ENCODE measurements at places on chromosomes 3 and 15.

GRCh38 chr3:124383051-124383450, 347.2 kb upstream of the UMPS start:
- no peak for DNase-seq

DNA sequence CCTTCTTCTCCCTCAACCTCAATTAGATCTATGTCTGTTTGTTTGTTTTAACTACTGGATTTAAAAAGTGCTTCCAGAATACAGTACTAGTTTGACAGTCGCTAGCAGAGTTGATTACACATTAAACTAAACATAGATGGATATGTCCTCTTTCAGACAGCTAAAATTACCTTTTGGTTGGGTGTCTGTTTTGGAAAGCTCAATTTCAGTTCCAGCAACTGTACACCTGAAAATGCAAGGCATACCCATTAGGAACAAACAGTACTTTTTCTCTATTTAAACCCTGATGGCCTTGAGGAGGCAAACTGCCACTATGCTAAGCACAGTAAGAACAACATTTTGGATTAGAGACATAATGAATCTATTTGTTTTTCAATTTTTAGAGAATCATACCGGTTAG, 234.4 kb downstream of the UNC13C start:
- no peak for DNase-seq

GRCh38 chr15:50767332-50767861, 1.9 kb upstream of the SPPL2A start:
- DNase-seq: no peak

GRCh38 chr3:195178124-195178910, 92.6 kb downstream of the XXYLT1 start:
- DNase-seq: no peak

DNA sequence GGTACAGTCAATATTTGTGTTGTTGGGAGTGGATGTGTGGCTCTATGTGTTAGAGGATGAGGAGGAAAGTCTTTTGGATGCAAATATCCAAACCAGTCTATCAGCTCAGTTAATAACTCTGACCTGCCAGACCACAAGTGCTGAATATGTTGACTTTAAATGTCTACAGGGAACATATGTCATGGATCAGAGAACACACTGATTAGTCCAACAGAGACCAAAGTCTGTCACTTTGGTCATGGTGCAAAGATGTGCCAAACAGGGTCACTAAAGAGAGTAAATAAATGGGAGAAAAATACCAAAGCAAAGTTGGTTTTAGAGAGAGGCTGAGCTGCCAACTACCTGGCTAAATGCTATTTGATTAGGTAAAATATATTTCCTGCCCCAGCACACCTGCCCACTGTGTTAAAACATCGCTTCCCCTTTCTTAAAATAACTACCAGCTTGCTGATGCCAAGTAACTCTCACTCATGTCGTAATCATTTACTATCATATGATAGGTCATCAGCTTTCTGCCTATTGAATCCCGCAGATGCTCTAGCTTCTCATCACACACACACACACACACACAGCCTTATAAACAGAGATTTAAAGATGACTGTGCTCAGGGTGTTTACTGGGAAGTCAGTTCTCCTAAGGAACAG, 173.3 kb downstream of the PDZRN3 start:
- DNase-seq: no peak

GRCh38 chr3:60707452-60708020, 543.7 kb downstream of the FHIT start:
- no peak for DNase-seq

GRCh38 chr3:50617096-50617791, at the start of gene MAPKAPK3:
TSS of gene MAPKAPK3 (plus strand) at chr3:50617151. CDS start at chr3:50617566, 415 bp downstream.
- DNase-seq: no peak

- DNase-seq: no peak
Measured at GRCh38 chr3:98695796-98696195, 67.3 kb upstream of the ST3GAL6 start.

GRCh38 chr15:31262143-31262530, 64.5 kb upstream of the KLF13 start:
- DNase-seq: no peak

DNA sequence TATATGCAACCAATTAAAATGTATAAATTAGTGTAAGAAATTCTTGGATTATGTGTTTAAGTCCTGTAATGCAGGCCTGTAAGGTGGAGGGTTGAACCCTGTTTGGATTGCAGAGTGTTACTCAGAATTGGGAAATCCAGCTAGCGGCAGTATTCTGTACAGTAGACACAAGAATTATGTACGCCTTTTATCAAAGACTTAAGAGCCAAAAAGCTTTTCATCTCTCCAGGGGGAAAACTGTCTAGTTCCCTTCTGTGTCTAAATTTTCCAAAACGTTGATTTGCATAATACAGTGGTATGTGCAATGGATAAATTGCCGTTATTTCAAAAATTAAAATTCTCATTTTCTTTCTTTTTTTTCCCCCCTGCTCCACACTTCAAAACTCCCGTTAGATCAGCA, 65.4 kb upstream of the ACAD9 start:
- no peak for DNase-seq

- no peak for DNase-seq
Measured at GRCh38 chr3:113626503-113627371, 69.7 kb downstream of the USF3 start.

DNA sequence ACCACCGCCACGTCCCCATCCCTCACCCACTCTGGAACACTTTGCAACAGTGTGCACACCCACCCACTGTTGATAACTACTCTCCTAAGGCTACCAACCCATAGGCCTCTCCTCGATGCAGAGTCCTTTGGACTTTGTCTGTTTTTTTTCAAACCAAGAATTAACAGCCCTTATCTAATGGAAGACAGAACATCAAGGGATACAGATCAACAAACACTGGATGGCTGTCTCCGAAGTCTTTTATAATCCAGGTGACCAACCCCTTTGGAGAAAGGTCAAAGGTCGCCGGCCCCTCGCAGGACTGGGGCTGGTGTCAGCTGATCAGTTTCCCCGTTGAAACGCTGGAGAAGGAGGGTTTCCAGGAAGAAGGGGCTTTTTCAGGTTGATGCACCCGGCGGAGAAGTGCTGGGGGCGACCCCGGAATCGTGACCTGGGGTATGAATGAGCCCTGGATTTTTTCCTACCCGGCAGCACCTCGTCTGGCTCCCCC, 532 bp downstream of the B4GALT4 start:
- DNase-seq: no peak

DNA sequence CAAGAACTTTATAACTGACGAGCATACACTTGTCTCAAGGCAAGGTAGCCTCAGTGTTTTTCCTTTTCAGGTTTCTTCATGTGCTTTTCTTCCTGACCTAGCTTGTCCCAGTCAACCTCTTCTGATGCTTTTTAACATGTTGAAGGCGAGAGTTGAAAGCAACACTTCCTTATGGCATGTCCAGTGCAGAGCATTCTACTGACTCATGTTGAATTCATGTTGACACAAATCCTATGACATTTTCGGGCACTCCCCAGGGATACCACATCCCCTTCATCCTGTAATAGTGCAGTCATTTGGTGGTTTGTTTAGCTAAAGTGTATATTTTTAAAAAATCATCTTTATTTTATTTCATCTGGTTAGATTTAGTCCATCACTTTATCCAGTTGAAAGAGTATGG, 75.9 kb upstream of the CBLB start:
- no peak for DNase-seq

GRCh38 chr3:130834476-130834875, 59.4 kb upstream of the ATP2C1 start:
- no peak for DNase-seq

GRCh38 chr3:100789579-100789978, 80.3 kb downstream of the TFG start:
- no peak for DNase-seq

DNA sequence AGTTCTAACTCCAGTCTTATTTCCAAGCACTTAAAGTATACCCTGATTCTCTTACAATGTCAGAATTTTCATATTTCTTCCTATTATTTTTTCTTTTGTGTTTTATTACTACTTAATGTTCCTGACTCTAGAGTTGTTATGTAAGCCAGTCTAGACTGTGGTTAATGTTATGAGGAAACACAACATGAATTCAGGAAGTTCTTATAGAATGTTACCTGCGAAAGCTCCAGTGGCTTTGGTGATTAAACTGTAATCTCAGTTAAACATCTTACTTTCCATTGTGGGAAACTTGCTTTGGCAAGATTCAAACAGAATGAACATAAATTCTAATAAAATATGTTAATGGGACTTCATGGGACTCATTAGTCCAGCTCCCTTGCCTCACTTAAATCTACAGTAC, 36.6 kb upstream of the CHL1 start:
- no peak for DNase-seq

- no peak for DNase-seq
Measured at GRCh38 chr3:106029954-106030626, 161.3 kb upstream of the CBLB start.

GRCh38 chr3:61194892-61195538, 56.2 kb downstream of the FHIT start:
- no peak for DNase-seq

- no peak for DNase-seq
Measured at GRCh38 chr3:133157716-133158115, 119.5 kb downstream of the TMEM108 start.

GRCh38 chr15:66408675-66409282, 22.1 kb downstream of the MAP2K1 start:
- no peak for DNase-seq

- DNase-seq: no peak
Measured at GRCh38 chr3:72690629-72691028, 157.6 kb downstream of the SHQ1 start.

GRCh38 chr3:140470962-140471361, 206.9 kb upstream of the TRIM42 start:
- DNase-seq: no peak

GRCh38 chr15:62067448-62068044, 769 bp downstream of the C2CD4A start:
- no peak for DNase-seq

DNA sequence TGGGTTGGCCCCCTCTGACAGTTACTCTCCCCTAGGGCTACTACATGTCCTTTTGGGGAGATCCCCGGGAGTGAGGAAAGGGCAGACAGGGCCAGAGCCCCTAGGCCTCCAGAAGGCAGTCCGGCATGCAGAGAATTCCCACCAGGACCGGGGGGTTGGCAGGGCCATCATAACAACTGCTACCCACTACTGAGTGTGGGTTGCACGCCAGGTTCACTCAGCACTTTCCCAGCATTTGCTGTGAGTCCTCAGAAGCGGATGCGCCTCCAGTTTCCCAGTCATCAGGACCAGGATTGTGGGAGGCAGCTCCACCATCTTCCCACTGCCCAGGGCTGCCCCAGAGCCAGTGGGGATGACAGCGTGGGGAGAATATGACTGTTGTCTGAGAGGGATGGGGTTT, 51.2 kb upstream of the HERC1 start:
- DNase-seq: no peak

GRCh38 chr15:68271854-68272471, 5.6 kb upstream of the FEM1B start:
- DNase-seq: no peak

- DNase-seq: no peak
Measured at GRCh38 chr3:10889206-10889960, 73.4 kb downstream of the SLC6A11 start.

- DNase-seq: no peak
Measured at GRCh38 chr15:89777782-89778380, 1.7 kb downstream of the MESP2 start.

DNA sequence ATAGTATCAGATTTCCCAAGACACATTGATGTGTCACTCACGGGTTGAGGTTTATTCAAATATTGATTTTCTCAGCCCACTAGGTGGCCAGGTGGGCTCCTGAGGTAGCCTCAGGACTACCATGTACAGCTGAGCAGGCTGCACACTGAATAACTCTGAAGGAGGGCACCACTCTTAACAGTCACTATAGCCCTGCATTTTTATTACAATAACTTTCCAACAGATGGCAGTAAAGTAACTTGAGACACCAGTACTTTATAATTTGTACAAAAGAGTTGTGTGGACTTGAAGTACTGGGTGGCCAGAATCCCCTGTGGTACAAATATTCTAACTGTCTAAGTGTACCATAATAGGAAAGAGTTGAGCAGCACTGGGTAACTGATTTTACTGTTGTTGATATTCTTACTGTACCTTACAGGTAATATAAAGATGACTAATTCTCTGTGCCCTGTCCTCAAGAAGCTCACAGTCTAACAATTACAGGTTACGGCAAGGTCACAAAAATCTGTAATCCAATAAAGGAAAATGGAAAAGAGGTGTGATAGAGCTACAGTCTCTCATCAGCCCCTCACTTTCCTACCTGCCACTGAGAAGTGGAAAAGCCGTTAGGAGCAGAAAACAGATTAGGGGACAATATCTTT, 76.0 kb downstream of the ETFA start:
- DNase-seq: no peak

GRCh38 chr15:57525581-57525980, 66.1 kb upstream of the MYZAP start:
- no peak for DNase-seq

- DNase-seq: no peak
Measured at GRCh38 chr15:31953478-31953877, 76.8 kb upstream of the CHRNA7 start.

DNA sequence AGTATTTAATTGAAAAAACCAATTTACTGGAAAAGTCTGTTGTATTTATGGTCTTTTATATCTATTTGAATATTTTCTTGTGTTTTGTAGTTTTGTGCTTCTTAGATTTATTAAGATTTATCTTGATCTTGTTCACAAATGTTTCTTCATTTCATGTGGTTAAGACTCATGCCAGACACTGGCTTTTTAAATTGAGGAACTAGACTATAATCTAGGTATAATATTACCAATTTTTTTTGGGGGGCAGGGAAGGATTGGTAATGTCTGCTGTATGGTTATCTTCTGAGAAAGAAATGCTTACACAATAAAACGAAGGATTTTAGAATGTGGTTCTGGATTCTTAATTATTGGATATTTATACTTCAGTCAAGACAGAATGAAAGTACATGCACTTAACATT, 24.9 kb downstream of the AP4E1 start:
- DNase-seq: no peak

GRCh38 chr3:141441381-141442364, 45.2 kb upstream of the RASA2 start:
- DNase-seq: peak; percentile 58

GRCh38 chr3:149291178-149291577, 42.3 kb downstream of the TM4SF18 start:
- DNase-seq: no peak

- DNase-seq: no peak
Measured at GRCh38 chr3:149559525-149559924, 85.0 kb downstream of the TM4SF4 start.

DNA sequence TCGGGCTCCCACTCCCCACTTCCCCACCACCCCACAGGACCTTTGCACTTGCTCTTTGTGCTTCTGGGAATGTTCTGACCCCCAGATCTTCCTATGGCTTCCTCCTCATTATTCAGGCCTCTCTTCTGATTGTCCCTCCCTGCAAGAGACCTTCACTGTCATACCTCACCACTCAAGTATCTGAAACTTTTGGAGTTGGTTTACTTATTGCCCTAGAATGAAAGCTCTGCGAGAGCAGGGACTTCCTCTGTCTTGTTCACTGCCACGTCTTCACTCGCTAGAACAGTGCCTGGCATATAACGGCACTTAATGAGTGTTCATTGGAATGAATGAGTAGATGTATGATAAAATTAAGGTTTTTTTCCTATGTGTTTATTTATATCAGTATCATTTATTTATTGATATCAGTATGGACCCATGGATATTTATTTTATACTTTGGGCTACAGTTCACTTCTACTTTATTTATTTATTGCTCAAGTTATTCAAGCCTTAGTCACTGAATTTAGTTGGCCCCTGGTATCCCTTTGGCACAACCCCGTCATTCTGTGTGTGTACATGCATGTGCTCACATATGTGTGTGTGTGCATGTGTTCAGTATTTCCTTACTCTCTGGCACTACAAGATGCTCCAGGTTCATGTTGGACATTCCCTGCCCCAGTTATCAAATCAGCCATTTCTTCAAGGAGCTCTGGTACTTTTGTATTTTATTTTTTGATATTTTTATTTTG, 197.6 kb downstream of the THSD4 start:
- DNase-seq: no peak

- DNase-seq: no peak
Measured at GRCh38 chr15:56883088-56883487, 35.4 kb upstream of the TCF12 start.

Measured in activated CD8-positive, alpha-beta memory T cell treated with anti-CD3 and anti-CD28 coated beads for 4 hours (primary cell).